ENCODE measurements at places on chromosomes 11 and 22.
A peak's percentile ranks its signal among the peaks of the same experiment; 100 is the strongest.

GRCh38 chr11:57164317-57164716, 17.4 kb upstream of the LRRC55 start:
- no peak for DNase-seq

- no peak for DNase-seq
These were observed 34.3 kb downstream of the TREH start for GRCh38 chr11:118645066-118645715.

GRCh38 chr11:68525930-68526329, 65.4 kb downstream of the PPP6R3 start:
- DNase-seq = no peak

DNA sequence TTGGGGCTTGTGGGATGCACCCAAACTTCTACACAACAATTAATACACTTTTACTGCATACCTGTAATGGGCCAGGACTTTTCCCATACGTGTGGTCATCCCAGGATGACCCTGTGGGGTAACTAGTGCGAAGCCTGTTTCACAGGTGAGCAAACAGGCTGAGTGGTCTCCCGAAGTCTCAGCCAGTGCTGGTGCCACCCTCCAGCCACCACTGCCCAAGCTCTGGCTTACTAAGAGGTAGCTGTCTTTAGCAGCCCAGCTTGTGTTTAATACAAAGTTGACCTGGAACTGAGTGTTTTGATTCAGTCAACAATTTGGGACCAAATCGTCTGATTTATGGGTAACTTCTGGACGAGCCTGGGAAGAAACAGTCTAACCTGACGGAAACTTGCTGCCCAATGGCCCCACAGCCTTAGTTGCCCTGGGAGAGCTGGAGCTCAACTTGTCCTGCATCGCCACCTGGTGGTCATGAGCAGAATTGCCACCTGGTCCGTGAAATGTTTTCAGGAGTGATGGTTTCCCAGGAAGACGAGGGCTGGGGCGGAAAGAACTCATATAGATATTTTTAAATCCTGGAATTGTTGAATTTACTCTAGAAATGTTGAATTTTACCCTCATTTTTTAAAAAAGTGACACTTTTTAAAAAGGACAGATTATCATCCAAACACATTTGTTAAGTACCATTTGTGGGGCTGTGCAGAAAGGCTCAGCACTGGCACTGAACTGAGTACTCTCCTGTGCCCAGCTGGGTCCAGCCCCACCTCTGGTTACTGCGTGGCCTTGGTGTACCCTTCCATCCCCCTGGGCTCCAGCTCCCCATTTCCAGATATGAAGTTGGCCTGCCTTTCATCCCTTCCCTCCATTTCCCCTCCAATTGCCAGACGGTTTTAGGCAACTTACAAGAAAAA, 95.5 kb upstream of the PARVA start:
- DNase-seq = peak; percentile 88

GRCh38 chr22:29255064-29255621, 12.6 kb downstream of the RHBDD3 start:
- DNase-seq = no peak

GRCh38 chr11:128599729-128600128, 12.4 kb upstream of the ETS1 start:
- DNase-seq = no peak

GRCh38 chr22:27573280-27574001, 228.1 kb downstream of the MN1 start:
- no peak for DNase-seq

DNA sequence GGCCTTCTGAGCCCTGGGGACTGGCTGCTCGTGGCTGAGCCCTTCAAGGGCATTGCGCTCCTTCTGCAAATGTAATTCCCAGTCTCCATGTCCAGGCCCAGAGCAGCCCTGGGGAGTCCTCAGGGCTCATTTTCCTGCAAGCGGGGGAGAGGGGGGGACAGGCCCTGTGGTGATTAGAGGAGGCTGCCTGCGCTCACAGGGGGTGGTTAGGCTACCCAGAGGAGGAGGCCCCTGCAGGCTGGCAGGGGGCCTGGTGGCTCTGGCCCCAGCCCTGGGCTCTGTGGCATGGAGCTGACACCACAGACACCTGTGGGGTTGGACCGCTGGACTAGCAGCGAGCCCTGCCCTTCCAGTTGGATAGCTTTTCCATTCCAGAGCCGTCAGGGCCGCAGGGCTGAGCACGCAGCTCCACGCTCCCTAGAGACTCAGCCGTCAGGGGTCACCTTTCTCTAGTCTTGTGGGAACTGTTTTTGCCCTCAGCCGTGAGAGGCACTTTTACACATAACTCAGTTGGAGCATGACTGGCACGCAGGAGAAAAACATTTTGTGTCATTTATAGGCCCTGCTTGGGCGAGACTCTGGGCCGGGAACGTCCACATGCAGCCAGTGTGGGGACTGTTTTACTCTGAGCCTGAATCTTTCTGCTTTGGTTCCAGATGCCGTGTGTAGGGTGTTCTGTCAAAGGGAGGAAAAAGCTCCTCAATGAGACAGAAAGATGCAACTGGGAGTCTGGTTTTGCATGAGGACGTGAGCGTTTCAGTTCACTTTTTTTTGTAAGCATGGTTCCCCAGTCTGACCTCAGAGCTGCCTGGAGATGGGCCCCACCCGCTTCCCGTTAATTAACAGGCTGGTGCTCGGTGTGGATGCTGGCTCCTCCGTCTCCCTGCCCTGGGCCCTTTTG, 58.1 kb downstream of the LRP5 start:
- no peak for DNase-seq

GRCh38 chr11:123194337-123195187, 486 bp downstream of the CLMP start:
- no peak for DNase-seq

DNA sequence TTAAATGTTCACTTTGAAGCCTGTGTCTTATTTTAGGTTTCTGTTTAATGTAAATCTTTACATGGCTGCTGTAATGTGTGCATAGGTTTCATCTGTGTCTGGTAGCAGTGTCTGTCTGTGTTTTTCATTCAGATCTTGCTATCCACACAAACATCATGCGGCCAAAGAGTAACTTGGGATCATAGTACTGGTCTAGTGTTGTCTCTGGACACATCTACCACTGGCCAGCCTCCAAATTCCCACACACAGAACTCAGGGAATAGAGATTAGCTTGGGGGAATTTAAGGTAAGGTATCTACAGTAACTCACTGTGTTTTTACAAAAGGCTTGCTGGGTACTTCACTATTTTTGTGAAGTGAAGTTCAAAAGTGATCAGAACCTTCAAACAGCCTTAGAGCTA, 32.1 kb upstream of the ZNF143 start:
- no peak for DNase-seq

DNA sequence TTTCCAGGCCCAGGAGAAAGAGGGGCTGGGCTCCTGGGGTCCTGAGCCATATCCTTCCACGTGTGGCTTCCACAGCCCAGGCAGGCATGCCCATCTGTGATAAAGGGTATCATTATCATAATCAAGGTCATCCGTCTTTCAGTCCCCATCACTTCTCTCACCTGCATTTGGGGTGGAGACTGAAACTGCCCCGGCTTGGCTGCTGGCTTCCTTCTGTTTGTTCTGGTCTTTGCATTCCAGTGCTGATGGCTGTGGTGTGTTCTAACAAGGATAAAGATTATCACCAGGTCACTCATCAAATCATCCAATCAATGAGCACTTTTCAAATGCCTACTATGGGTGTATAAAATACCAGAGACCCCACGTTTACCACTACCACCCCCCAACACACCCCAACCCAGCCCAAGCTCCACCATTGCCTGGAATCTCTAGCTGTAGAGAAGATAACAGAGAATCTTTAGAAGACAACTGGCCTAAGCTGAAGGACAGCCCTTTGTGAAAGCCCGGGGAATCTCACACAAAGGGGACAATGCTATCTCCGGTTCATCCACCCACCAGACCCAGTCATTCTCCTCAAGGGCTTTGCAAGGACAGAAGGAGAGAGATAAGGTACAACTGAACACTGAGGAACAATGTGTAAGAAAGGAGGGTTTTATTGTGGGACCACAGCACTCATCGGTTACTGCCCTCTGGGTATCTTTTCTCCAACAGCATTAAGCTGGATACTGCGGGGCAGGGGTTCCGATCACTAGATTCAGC, 54.9 kb downstream of the AHNAK start:
- DNase-seq = peak; percentile 71

DNA sequence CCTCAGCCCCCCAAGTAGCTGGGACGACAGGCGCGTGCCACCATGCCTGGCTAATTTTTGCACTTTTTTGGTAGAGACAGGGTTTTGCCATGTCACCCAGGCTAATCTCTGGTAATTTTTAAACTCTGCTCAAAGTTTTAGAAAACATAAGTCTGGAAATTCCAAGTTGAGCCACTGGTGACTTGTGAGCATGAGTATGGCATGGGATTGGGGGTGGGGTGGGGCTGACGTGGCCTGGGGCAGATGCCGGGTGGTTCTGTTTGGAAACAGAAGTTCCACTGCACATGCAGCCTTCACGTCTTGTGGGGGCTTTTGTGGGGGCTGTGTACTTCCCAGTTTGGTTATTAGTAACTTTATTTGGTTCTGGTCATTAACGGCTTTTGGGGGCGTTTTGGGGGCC, 67.3 kb downstream of the PTPRJ start:
- no peak for DNase-seq

- peak; percentile 81 for DNase-seq
These were observed 19.2 kb upstream of the PLET1 start for GRCh38 chr11:112279901-112280267.

DNA sequence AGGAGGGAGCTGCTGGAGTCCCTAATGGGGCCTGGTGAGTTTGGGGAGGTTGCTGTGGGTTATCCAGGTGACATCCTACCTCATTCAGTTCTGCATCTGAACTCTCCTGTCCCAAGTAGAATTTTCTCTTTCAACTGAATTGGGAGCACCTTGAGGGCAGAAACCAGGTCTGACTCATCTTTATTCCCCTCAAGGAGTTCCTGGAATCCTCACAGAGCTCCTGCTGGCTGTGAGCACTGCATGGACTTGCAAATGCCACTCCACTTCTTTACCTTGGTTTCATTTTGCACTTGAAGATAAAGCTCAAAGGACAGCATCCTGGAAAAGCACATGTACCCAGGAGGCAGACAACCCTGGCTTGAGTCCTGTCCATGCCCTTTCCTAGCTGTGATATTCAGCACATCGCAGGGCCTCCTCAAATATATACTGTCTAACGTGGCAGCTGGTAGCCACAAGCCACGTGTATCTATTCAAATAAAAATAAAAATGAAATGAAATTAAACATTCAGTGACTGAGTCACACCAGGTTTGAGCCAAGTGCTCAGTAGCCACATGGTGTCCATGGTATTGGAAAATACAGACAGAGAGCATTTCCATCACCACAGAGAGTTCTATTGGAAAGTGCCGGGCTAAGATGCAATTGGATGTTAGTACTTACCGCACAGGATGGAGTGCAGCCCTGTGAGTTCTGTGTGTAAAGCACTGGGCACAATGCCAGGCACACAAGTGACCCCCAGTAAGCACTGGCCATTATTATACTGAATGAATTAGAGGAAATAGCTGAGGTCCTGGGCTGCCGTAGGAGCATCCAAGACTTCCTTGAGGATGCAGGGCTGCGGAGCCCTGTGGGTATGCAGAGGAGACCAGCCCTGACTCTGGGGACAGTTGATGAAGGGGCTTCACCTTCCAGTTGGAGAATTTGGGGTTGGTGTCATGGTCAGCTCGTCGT, 149.0 kb downstream of the PKNOX2 start:
- no peak for DNase-seq

GRCh38 chr22:29750559-29751538, 16.0 kb downstream of the ZMAT5 start:
- no peak for DNase-seq

- no peak for DNase-seq
These were observed 379.1 kb downstream of the MN1 start for GRCh38 chr22:27422442-27422841.

DNA sequence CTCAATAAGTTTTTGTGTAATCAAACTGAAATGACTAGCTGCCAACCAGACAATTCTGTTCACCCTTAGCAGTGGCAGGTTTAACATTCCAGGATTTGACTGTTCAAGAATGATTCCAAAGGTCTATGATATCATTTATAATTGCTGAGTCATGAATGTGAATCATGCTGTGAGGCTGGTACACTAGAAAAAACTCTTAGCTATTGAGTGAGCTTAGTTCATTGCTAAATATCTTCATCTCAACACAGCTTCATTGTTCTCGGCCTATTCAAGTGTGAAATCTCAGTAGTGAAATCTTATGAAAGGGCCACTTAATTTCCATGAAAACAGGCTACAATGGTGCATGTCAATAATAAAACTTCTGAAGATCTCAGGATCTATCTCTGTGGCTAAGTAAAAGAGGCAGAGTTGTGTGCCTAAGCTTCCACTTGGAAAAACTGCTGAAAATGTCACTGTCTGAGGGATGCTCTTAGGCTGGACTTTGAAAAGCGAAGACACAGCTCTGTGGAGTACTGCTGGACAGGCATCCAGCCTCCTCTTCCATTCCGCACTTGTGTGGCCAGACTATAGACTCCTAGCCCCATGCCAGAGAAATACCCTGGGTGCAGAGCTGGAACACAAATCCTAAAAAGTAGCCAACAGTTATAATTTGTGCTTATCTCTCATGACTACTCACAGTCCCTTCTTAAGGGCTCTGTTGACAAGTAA, 12.8 kb downstream of the AQP11 start:
- no peak for DNase-seq

DNA sequence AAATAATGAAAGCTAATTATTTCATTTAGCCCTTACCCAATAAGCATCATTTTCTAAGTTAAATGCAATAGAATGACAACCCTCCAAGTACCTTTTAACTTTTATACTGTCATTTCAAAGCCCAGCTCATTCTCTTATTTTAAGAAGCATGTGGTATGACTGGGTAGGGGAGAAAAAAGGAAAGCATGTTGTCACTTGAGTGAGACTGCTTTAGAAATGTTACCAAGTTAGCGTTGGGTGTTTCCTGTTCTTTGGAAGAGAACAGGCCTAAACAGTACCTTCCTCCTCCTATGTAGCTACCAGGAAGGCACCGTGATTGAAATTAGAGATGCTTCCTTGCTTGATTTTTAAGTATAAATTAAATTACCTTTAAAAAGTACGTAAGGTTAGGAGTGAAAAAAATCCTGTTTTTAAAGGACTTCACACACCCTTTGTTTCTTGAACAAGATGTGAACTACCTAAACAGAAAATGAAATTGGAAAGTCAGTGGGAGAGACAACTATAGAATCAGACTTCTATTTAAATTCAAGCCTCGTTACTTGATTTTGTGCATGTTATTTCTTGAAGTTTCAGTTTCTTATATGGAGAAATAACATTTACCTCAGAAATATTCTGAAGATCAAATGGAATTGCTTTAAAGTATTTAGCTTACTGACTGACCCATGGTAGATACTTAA, 741 bp upstream of the CNTF start:
- no peak for DNase-seq

- no peak for DNase-seq
These were observed 129.8 kb upstream of the SLC5A12 start for GRCh38 chr11:26851696-26852095.

- no peak for DNase-seq
These were observed 30.6 kb upstream of the GAL start for GRCh38 chr11:68653486-68654430.

GRCh38 chr22:22748297-22748743, 103.9 kb downstream of the GGTLC2 start:
- DNase-seq = peak; percentile 85

- no peak for DNase-seq
These were observed 1.0 kb upstream of the PRDM10 start for GRCh38 chr11:130003717-130004001.
